Pulmonary artery endothelial cell (primary cell): ENCODE measurements at places on chromosomes 4 and X.

GRCh38 chr4:156685308-156685707, 286.3 kb downstream of the PDGFC start:
- DNase-seq, result no peak

GRCh38 chr4:158778156-158778711, 9.4 kb downstream of the FNIP2 start:
- DNase-seq, result no peak

- DNase-seq, result no peak
Observed at GRCh38 chr4:152399246-152399645, 136.6 kb downstream of the FBXW7 start.

DNA sequence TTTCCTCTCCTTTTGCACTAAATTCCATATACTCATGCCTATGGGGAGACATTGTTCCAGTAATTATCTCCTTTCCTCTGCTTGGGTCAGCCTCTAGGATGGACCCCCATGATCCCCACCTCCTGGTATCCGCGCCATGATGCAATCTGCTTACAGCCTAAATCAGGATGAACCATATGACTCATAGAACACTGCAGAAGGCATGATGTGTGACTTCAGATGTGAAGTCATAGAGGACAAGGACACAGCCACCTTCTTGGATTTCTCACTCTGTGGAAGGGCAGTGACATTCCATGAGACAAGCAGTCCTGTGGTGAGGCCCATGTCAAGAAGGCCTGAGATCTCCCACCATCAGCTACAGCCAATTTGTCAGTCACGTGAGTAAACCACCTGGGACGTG, 9.0 kb upstream of the TMEM144 start:
- no peak for DNase-seq

GRCh38 chr4:52551487-52551886, 107.6 kb downstream of the USP46 start:
- DNase-seq, result no peak

GRCh38 chr4:89439533-89439932, 131.9 kb upstream of the GPRIN3 start:
- no peak for DNase-seq

GRCh38 chr4:87038837-87039615, 104.2 kb downstream of the AFF1 start:
- peak; percentile 73 for DNase-seq

DNA sequence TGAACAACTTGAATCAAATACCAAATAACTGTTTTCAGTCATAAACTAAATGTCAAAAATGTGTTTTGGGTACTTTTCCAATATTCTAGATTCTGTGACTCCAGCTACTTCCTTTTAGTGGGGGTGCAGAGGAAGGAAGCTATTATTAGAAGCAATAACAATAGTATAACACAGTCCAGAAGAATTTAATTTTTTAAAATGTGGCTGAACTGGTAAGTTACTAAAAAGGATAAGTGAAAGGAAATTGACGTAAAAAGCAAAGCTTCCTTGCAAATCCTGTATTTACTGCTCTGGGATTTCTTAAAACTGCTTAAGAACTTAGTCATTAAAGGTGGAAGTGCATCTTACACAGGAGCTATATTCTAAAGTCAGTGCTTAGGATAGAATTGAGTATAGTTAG, 53.2 kb downstream of the MOSPD2 start:
- no peak for DNase-seq

DNA sequence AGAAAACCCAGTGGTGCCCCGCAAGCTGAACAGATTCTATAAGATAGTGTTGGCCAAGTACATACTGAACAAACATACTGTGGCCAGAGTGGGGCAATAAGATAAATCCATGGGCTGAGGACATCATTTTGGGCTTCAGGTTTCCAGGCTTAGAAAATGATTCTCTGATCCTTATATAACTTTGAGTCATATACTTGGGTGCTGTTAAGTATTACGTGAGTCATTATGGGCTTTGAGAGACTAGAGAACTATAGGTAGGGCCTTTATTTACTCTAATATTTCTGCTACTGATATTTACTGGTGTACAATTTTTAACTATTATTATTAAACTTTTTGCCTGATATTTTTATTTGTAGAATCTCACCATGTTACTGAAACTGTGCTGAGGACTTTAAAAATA, 586.1 kb downstream of the CENPC start:
- DNase-seq, result no peak

DNA sequence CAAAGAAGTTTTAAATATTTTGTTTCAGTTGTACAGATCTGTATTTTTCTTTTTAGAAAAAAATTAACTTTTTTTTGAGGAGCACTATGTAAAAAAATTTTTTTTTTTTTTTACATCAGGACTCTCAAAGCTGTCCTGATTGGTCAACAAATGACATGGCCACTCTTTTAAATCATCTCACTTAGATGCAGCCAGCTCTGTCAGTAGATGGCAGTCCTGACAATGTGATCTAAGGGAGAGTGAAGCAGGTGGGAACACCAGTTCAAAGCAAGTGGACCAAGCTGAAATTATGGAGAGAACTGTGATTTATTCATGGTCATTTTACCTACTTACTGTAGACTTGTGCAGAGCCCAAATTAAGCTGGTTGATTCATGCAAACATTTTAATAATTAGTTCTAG, 174.7 kb upstream of the GPRIN3 start:
- peak; percentile 64 for DNase-seq

DNA sequence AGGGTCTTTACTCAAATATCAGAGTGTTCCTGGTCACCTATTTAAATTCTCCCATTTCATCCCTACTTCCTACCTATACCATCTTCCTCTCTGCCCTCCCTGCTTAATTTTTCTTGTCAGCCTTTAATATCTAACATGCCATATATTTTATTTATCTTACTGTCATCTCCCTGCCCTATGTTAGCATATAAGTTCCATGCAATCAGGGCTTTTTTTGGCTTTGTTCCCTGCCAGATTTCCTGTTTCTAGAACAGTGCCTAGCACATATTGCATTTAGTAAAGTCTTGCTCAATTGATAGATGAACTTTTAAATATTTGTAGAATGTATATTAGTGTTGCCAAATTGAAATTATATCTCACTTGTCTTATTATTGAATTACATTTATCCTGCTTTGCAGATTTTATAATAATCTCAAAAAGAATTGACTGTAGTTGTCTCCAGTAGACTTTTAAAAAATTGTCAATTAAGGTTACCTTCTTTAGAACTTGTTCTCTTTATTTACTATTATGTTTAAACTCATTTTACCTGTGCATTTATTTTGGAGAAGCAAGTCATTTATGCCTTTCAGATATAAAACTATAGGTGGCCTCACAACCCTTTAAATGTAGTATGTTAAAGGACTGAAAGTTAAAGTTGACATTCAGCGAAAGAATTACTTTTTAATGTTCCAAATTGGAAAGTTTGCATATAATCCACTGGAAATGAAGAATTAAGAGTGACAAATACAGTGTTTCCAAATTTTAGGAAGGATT, 108.2 kb upstream of the BMPR1B start:
- DNase-seq, result no peak
